Stomach (tissue), 19 donors: ENCODE measurements at places on chromosomes 16 and 17. TPM values are rescaled to one million over a fixed set of nuclear protein-coding genes. Genes with fewer than 3 reads are reported as not detected.

Gene BANP
- 6.0 TPM for polyA plus RNA-seq

Gene STUB1
- polyA plus RNA-seq, result 123 TPM

DNA sequence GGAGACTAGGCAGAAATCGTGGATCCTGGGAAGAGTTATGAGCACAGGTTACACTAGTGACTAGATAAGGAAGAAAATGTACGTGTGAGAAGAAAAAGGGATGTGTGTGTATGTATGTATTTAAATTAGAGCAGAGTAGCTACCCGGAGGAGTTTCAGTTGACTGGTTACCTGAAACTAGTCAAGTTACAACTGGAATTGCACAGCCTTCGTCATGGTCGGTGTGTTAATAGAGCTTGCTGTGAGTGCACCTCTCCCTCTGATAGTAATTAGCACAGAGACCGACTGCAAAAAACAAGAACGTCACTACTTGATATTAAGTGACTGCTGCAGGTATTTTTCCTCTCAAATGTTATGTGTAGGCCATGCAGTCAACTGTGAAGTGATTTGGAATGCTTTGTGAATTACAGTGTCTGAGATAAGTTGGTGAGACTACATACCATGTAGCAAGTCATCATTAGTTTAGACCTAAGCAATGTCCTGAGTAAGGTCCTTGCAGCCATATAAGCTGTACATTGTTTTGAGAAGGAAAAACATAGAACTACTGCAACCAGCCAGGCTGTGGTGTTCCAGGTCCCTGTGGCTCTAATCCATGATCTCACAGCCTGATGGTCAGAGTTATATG, 95.7 kb downstream of the WNT3 start:
- H3K27me3 ChIP-seq, result no peaks in the 10 kb centered on the region
- DNase-seq, result no peak
- no peak overlapping the region for H3K27ac ChIP-seq
- peaks cover 9% of the 10 kb centered on the region for H3K4me1 ChIP-seq

DNA sequence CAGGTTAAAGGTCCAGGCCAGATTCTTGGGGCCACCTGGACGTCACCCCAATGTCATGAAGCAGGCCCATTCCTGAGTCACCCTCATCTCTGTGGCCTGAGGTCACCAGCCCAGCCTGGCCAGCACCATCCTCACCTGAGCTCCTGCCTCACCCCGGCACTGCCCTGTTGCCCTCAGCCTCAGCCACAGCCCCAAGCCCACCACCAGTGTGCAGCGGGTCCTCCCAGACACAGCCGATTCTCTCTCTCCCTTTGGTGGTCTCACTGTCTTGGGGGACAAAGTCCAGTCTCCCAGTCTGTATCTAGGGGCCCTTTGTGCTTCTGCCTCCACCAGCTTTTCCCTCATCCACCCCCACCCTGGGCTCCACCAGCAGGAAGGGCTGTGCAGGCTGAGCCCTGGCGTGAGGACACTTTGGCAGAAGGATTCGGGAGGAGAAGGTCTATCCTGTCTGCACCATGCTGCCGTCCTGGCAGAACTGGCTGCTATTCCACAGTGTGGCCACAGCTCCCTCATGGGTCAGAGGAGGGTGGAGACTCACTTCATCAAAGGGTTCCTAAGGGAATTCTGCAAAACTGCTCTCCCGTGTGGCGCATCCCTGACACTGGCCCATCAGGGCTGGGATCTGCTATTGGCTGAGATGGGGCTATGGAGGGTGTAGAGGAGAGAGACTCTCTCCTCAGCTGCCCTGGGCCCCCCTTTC, 64.3 kb downstream of the PRMT7 start:
- no peaks in the 10 kb centered on the region for H3K27me3 ChIP-seq
- H3K36me3 ChIP-seq, result no peaks in the 10 kb centered on the region

DNA sequence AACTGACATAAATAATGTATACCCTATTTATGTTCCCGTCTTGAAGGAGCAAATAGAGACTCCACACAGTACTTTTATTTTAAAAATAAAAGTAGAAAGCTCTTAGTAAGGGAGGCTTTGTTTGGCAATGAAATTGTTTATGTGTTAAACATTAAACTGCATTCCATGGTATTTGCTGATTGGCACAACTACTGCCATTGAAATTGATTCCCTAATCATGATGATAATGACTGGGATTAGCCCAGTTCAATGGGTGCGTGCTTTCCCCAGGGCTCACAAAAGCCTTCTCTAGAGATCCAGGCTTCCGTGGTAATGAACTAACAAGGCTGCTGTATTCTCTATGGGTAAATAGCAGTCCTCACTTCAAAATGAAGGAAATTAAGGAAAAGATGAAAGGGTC, 67.5 kb downstream of the GPRC5B start:
- no peaks in the 10 kb centered on the region for H3K36me3 ChIP-seq
- DNase-seq, result no peak
- H3K27ac ChIP-seq, result no peak overlapping the region

DNA sequence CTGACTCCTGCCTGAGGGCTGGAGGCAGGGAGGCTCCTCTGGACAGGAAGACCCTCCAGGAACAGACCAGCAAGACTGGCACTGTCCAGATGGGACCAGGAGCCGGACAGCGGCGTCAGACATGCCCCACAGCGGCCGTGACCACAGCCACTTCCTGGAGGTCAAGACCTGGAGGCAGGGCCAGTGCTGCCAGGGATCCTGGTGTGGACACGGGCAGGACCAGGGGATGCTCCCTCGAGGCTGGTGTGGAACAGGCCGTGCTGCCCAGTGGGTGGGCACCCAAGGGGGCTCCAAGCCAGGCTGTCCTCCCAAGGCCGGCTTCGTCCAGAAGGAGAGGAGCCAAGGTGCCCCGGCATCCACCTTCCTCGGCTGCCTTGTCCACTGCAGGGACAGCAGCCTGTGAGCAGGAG, 4.5 kb upstream of the CCDC57 start:
- H3K27ac ChIP-seq, result peak overlapping the region; percentile 82
- no peaks in the 10 kb centered on the region for H3K27me3 ChIP-seq
- no peak overlapping the region for H3K4me3 ChIP-seq
- peaks cover 37% of the 10 kb centered on the region for H3K4me1 ChIP-seq
- no peak for DNase-seq

- H3K27me3 ChIP-seq, result peaks cover 15% of the 10 kb centered on the region
- no peaks in the 10 kb centered on the region for H3K4me1 ChIP-seq
- H3K27ac ChIP-seq, result no peak overlapping the region
- no peak overlapping the region for H3K4me3 ChIP-seq
- DNase-seq, result no peak
- no peaks in the 10 kb centered on the region for H3K36me3 ChIP-seq
Measured at GRCh38 chr16:87057211-87057881, 259.8 kb downstream of the C16orf95 start.

- H3K4me1 ChIP-seq, result peaks cover 8% of the 10 kb centered on the region
- H3K4me3 ChIP-seq, result no peak overlapping the region
- H3K27me3 ChIP-seq, result no peaks in the 10 kb centered on the region
Measured at GRCh38 chr16:4703906-4704305, 10.5 kb downstream of the NUDT16L1 start.

GRCh38 chr17:32298298-32298697, 32.7 kb downstream of the RHBDL3 start:
- peaks cover 6% of the 10 kb centered on the region for H3K4me1 ChIP-seq
- no peak for DNase-seq
- H3K4me3 ChIP-seq, result no peak overlapping the region

DNA sequence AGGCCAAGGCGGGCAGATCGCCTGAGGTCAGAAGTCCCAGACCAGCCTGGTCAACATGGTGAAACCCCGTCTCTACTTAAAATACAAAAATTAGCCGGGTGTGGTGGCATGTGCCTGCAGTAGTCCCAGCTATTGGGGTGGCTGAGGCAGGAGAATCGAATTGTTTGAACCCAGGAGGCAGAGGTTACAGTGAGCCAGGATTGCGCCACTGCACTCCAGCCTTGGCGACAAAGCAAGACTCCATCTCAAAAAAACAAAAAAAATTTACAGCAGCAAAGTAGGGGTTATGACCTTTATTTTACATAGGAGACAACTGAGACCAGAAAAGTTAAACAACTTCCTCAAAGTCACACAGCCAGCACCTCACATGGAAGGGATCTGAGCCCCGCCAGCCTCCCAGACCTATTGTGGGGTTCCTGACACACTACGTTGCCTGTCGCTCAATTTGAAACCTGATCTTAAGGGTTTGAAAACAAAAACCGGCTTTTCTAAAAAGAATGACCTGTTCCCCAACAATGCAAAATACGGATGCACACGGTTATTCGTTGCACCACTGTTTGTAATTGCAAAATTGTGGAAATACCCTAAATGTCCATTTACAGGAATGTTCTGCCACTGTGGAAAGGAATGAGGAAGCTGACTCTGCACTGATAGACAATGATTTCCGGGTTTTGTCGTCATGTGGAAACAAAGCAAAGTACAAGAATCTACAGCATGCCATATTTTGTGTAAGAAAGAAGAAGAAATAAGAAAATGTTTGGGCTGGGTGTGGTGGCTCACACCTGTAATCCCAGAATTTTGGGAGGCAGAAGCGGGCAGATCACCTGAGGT, 77.2 kb downstream of the CNGB1 start:
- H3K36me3 ChIP-seq, result no peaks in the 10 kb centered on the region
- DNase-seq, result no peak
- H3K4me1 ChIP-seq, result peaks cover 62% of the 10 kb centered on the region

- H3K27me3 ChIP-seq, result no peaks in the 10 kb centered on the region
- no peak overlapping the region for H3K27ac ChIP-seq
- H3K4me1 ChIP-seq, result peaks cover 7% of the 10 kb centered on the region
Measured at GRCh38 chr16:68070806-68071517, 14.2 kb upstream of the NFATC3 start.

DNA sequence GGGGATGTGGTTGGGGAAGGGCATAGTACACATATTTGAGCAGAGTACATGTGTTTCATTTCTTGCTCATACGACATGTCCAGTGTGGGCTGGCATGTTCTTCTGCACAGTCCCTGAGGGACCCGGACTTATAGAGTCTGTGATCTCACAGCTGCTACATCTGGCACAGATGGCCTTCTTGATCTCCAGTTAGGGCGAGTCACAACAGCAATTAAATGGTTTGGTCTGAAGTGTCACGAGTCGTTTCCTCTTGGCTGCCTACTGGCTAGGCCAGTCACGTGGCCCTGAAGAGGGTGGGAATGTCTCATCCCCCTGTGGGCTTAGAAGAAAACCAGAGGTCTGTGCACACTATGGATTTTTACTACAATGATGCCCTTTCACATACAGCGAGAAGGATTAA, 443.6 kb downstream of the WWOX start:
- H3K4me3 ChIP-seq, result no peak overlapping the region
- H3K27me3 ChIP-seq, result no peaks in the 10 kb centered on the region
- no peaks in the 10 kb centered on the region for H3K36me3 ChIP-seq
- H3K4me1 ChIP-seq, result no peaks in the 10 kb centered on the region
- H3K27ac ChIP-seq, result no peak overlapping the region
- peak; percentile 37 for DNase-seq

GRCh38 chr17:3879591-3880417, 13.0 kb downstream of the CAMKK1 start:
- H3K27me3 ChIP-seq, result no peaks in the 10 kb centered on the region
- peaks cover 42% of the 10 kb centered on the region for H3K36me3 ChIP-seq
- no peaks in the 10 kb centered on the region for H3K4me1 ChIP-seq
- H3K4me3 ChIP-seq, result no peak overlapping the region
- DNase-seq, result no peak

DNA sequence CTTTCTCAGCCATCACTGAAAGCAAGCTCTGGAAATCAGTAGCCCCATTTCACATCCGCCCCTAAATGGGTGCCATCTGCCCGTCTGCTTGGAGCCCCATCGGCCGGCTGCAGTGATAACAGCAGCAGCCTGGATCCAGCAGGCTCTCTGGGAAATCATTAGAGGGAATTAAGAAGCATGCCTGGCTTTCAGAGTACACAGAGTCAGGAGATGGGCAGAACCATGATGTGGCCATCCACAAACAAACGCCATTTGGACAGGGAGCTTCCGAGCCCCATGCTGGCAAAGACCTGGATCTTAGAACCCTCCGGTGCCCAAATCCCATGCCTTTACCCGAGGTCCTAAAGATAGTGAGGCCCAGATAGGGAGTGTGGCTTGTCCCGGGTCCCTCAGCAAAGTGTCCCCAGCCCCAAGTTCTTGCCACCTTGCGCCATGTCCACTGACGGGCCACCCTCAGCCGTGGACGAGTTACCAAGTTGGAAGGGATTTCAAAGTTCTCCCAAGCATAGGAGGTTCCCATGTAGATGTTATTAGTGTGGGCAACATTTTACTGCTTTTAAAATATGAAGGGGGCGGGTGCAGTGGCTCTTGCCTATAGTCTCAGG, 1.0 kb upstream of the LITAF start:
- peak overlapping the region; percentile 78 for H3K4me3 ChIP-seq
- H3K27ac ChIP-seq, result no peak overlapping the region
- no peaks in the 10 kb centered on the region for H3K27me3 ChIP-seq
- H3K36me3 ChIP-seq, result no peaks in the 10 kb centered on the region

DNA sequence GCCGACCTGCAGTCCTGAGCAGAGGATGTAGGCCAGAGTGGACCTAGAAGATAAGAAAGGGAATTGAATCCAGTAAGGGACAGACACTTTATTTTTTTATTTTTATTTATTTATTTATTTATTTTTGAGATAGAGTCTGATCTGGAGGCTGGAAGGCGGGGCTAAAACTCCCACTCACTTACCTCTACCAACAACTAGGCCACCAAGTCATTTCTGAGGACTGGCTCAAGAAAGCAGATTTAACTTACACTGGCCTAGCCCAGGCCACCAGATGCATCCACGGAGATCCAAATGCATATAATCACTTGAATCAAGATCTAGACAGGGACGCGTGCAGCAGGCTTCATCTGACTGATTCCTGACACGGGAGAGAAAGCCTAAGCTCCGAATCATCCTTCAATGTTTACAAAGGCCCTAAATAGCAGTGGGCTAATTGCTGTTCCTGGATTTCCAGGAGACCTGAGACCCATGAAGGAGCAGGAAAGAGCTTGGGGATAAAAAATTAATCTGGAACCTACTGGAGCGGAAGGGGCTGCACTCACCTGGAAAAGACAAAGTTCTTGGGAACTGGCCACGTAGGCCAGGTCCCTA, 1.1 kb upstream of the ALOX12 start:
- no peak overlapping the region for H3K27ac ChIP-seq
- peaks cover 10% of the 10 kb centered on the region for H3K36me3 ChIP-seq
- DNase-seq, result no peak
- no peaks in the 10 kb centered on the region for H3K27me3 ChIP-seq
- H3K4me1 ChIP-seq, result peaks cover 20% of the 10 kb centered on the region
